ENCODE measurements at places on chromosomes 5 and 9. TPM values are rescaled to one million over a fixed set of nuclear protein-coding genes. Genes with fewer than 3 reads are reported as not detected.

Gene CDX1
- total RNA-seq = 54.6 TPM

Gene PCDHB4
- 2.5 TPM for total RNA-seq

Gene AQP7
- total RNA-seq = 8.5 TPM

Gene SPINK6
- not detected for total RNA-seq

Gene CARTPT
- total RNA-seq = 3.3 TPM

Gene PCDHA5
- 2.2 TPM for total RNA-seq

Gene GFPT2
- 15.9 TPM for total RNA-seq

Gene HSPA9
- 383 TPM for total RNA-seq

- no peak for DNase-seq
These were observed 216.3 kb downstream of the TTLL11 start for GRCh38 chr9:121876658-121877271.

DNA sequence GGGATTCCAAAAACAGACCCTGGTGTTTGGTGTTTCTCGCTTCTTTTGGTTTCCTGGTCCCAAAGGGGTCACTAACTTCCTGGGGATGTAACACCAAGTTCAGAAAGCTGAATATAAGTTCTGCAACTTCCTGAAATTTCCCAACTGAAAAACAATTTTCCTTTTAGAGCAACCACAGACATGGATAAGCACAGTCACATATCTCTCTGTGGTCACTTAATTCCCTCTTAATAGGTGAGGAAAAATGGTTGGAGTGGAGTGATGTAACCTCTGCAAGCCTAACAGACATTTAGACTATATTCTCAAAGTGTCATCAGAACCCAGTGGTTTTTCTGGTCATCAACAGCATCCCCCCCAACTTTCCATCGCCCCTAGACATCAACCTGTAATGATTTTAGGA lies 135.3 kb downstream of the PRELID2 start:
- no peak for DNase-seq

DNA sequence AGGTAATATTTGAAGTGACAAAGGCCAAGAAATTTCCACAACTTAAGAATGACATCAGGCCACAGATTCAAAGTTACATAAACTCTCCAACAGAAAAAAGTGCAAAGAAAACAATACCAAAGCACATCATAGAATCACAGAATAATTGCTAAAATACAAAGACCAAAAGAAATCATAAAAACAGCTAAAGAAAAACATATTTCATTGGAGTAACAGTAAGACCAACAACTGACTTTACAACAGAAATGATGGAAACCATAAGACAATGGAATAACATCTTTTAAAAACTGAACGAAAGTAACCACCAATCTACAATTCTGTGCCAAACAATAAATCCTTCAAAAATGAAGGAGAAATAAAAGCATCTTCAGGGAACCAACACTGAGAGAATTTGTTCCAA lies 38.3 kb downstream of the ZDHHC21 start:
- no peak for DNase-seq

DNA sequence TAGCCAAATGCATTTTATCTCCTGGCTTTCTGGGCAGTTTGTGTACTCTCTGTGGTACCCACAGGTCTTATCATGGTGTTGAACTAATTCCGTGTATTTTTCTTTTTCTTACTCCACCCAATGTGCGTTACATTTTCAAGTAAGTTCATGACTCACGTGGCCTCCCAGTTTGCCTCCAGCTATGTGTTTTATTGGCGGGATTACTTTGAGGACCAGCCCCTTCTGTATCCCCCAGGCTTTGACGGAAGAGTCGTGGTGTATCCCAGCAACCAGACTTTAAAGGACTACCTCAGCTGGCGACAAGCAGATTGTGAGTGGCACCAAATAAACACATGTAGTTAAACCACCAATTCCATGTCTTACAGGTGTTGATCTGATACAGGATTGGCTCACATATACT lies 3.2 kb downstream of the THG1L start:
- peak; percentile 14 for DNase-seq

- no peak for DNase-seq
These were observed 13.7 kb upstream of the NXNL2 start for GRCh38 chr9:88521308-88521707.

DNA sequence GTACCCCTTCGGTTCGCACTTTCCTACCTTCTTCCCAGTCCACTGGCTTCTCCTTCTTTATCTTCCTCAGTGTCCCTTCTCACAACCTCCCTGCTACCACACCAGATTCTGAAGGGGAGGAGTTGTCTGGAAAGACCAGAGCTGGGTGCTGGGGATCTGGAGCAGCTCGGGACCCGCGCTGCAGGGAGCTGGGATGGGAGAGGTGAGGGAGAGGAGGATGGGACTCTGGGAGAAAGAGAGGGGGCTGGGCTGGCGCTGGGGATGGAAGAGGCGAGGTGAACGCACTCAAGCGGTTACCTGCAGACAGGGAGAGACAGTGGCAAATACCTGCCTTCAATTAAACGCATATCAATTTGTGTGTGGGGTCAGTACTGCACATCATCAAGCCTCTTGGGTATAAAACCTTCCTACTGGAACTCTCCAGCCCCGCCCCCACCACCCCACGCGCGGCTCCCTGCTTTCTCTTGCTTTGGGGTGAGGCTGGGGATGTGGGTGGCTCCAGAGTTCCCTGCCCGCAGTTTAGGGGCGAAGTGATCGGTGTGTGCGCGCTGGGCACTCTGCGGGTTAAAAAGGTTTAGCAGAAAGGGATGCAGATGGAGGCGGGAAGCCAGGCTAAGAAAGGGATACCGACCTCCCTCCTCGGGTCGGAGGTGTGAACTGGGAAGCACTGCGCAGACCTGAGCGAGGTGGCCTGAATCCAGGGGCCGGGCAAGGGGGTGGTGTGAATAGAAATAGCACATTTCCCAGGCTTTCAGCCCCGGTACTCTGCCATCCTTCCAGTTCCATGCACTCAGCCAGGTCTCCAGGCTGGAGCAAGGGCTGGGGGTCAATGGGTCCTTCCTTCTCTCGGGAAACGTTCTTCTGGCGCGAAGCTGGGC lies 977 bp upstream of the PAM start:
- no peak for DNase-seq

DNA sequence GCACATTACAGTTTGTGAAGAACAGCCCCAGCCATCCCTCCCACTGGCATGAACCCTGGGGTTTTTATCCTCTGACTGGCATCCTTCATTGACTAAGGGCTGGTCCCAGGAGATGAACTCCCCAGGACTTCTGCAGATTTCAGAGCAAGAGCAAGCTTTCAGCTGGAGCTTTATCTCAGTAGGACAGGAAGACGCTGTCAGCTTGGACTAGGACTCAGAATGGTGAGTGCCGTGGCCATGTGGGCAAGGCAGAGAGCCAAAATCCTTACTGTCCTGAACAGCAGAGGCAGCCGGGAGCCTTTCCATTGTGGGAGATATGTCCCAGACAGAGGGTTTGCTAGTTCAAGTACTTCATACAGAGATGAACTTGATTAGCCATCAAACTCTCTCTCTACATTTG lies 3.2 kb upstream of the ACOT12 start:
- DNase-seq = no peak

DNA sequence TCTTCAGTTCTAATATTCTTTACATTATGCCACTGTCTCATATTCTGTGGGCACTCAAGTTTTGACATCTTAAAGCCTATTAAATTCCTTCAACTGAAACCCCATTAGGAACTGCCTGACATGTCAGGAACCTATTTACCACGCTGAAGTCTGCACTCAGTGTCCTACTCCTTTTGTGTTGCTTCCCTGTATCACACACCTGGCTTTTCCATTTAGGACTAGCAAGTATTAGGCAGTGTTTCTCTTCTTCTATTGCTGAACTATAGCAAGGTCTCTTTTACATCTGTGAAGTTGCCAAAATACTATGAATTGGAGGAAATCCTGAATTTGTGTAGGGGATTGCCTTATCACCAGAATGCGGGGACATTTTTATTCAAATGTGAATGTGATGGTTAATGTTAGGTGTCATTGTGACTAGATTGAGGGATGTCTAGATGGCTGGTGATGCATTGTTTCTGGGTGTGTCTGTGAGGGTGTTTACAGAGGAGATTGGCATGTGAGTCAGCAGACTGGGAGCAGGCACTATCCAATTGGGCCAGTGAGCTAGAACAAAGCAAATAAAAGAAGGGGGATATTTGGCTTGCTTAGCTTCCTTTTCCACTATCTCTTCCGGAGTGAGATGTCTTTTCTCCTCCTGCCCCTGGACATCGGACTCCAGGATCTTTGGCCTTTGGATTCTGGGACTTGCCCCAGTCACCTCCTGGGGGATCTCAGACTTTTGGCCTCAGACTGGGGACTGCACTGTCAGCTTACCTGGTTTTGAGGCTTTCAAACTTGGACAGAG lies 21.2 kb upstream of the VCAN start:
- peak; percentile 53 for DNase-seq

GRCh38 chr5:167780177-167780576 lies 511.3 kb upstream of the WWC1 start:
- DNase-seq = no peak

- DNase-seq = no peak
These were observed 26.8 kb downstream of the ANP32B start for GRCh38 chr9:98009936-98010335.
